ENCODE measurements at places on chromosomes 2 and 18. TPM values are rescaled to one million over a fixed set of nuclear protein-coding genes. Genes with fewer than 3 reads are reported as not detected.
A peak's percentile ranks its signal among the peaks of the same experiment; 100 is the strongest.

- DNase-seq: no peak
- no peak overlapping the region for H3K4me3 ChIP-seq
- no peaks in the 10 kb centered on the region for H3K27me3 ChIP-seq
- H3K36me3 ChIP-seq: peaks cover 8% of the 10 kb centered on the region
These were observed 16.2 kb downstream of the EML4 start for GRCh38 chr2:42185220-42185921.

The KRTCAP3 gene
- total RNA-seq: 3.2 TPM

GRCh38 chr2:9057939-9058761, 54.7 kb upstream of the MBOAT2 start:
- H3K4me1 ChIP-seq: peaks cover 62% of the 10 kb centered on the region
- no peaks in the 10 kb centered on the region for H3K27me3 ChIP-seq
- peaks cover 2% of the 10 kb centered on the region for H3K36me3 ChIP-seq
- H3K27ac ChIP-seq: peak overlapping the region; percentile 83

DNA sequence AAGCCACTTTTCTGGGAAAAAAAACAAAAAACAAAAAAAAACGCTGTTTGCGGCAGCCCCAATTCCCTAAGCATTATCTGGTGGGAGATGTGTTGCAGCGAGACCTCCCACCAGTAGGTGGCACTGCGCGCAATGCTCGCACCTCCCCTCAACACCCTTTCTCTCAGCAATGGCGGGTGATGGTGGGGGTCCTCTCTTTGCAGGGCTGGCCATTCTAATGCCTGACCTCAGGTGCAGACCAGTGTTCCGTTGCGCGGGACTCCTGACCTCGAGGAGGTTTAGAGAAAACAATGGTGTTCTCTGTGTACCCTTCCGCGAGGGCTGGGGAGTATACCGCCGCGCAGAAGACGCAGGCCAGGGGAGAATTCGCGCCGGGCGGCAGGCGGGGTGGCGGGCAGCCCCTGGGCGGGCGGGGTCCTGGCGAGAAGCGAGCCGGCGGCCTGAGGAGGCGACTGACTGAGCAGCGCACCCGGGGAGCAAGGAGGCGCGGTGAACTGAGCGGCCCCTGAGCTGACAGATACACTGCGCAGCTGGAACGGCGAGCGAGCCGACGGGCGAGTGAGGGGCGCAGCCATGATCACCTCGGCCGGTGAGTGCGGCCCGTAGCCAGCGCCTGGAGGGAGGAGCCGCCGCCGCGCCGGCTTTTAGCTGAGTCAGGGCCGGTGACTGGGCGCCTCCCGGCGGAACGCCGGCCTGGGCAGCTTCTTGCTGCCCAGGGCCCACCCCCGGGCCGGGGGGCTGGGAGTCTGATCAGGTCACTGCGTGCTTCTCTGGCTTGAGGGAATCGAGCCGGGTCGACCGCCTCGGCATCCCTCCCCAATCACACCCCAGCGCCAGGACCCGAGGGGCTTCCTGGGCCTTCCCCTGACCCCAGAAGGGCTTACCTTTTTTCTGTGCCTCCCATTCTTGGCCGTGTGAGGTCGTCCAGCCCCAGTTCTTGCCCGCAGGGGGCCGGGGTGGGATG, at the start of gene PSMD1:
Gene PSMD1 (plus strand): TSS at position 415 of the 964 bp plus-strand sequence. CDS start 159 bp downstream, at position 574.
- peaks cover 43% of the 10 kb centered on the region for H3K4me1 ChIP-seq
- peak within 1 kb of the TSS; percentile 94 for H3K4me3 ChIP-seq
- H3K36me3 ChIP-seq: peaks cover 2% of the 10 kb centered on the region
- no peaks in the 10 kb centered on the region for H3K27me3 ChIP-seq
- peak; percentile 97 for DNase-seq

The ANKRD30BL gene
- not detected for total RNA-seq

The KIAA2012 gene
- total RNA-seq: not detected

DNA sequence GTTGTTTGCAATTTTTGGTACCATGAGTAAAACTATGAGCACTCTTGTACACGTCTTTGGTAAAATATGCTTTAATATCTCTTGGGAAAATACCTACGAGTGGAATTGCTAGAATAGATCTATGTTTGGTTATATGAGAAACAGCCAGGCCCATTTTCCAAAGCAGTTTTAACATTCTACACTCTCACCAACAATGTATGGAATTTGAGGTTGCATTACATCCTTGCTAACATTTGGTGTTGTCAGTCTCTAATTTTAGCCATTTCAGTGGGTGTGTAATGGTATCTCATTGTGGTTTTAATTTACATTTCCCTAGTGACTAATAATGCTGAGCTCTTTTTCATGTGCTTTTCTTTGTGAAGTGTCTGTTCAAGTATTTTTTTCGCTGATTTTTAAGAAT, 118.9 kb upstream of the TCF4 start:
- peaks cover 7% of the 10 kb centered on the region for H3K4me1 ChIP-seq
- H3K27ac ChIP-seq: peak overlapping the region; percentile 49
- no peak overlapping the region for H3K4me3 ChIP-seq
- H3K36me3 ChIP-seq: peaks cover 6% of the 10 kb centered on the region
- H3K27me3 ChIP-seq: no peaks in the 10 kb centered on the region

The APOB gene
- 0.21 TPM for total RNA-seq

DNA sequence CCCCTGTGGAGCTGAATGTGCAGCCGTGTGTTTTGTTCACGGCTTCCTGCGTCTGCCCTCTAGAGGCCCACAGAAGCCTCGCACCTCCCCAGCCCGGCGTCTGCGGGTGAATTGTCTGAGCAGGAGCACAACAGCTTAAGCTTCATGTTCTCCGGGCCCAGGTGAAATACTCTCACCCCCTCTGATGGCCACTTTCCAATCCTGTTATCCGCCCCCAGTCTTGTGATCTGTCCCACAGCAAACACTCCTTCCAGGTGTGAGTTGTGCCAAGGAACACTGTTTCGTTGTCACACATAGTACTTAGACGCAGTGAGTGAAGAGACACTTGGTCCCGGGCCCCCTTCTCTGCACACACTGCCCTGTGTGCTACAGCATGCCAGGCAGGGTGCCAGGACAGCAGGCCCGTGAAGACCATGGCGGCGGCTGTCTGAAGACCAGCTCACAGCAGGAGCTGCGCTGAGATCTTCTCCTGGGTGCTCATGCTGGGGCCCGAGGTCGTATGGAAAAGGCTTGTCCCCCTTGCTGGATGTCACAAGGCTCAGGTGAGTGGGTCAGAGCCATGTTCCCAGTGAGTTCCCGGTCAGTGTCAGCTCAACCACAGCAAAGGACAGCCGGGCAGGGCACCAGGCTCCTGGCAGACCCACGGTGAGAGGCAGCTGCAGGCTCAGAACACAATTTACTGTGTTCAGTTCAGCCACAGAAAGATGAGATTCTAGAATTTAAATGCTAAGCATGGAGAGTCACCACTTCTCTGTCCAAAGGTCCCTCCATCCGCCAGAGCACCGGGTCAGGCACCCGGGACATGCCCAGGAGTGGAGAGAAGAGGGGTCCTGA, 6.8 kb upstream of the PXDN start:
- no peak overlapping the region for H3K4me3 ChIP-seq
- H3K4me1 ChIP-seq: peaks cover 13% of the 10 kb centered on the region
- no peak overlapping the region for H3K27ac ChIP-seq

- H3K27me3 ChIP-seq: peaks cover 45% of the 10 kb centered on the region
- H3K4me1 ChIP-seq: no peaks in the 10 kb centered on the region
- no peak overlapping the region for H3K27ac ChIP-seq
- no peaks in the 10 kb centered on the region for H3K36me3 ChIP-seq
- H3K4me3 ChIP-seq: no peak overlapping the region
- no peak for DNase-seq
These were observed 124.9 kb downstream of the ARHGAP15 start for GRCh38 chr2:143254110-143254509.

The HOXD1 gene
- total RNA-seq: not detected

- H3K4me1 ChIP-seq: peaks cover 77% of the 10 kb centered on the region
- H3K27ac ChIP-seq: peak overlapping the region; percentile 96
- H3K36me3 ChIP-seq: no peaks in the 10 kb centered on the region
- no peaks in the 10 kb centered on the region for H3K27me3 ChIP-seq
- H3K4me3 ChIP-seq: peak overlapping the region; percentile 78
These were observed 177.2 kb downstream of the NEDD4L start for GRCh38 chr18:58221060-58221725.

GRCh38 chr2:59096973-59097372, 855.8 kb upstream of the FANCL start:
- no peak for DNase-seq
- no peak overlapping the region for H3K27ac ChIP-seq
- no peaks in the 10 kb centered on the region for H3K4me1 ChIP-seq

DNA sequence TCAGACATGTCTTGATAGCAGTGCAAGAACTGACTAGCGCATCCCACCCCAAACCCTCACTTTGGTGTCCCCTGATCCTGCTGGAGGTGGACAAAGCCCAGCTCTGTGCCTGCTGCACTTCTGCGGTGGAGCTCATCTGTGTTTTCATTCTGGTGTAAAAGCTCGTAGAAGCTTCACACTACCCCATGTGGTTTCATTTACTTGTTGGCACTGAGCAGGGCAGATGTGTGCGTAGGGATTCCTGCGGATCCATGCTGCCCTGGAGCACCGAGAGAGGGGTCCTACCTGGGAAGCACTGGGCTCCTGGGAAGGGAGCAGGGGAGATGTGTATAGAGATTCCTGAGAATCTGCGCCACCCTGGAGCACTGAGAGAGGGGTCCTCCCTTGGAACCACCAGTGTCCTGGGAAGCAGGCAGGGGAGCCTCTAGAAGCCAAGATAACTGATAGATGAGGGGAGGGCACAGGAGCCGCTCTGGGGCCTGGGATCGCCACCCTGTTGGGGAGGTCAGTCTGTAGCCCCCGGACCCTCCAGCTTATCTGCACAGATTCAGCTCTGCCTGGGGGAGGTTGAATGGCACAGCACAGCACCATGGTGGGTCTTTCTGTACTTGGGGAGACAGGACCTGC, 106.9 kb upstream of the OTOS start:
- no peaks in the 10 kb centered on the region for H3K36me3 ChIP-seq
- H3K27me3 ChIP-seq: peaks cover 15% of the 10 kb centered on the region
- H3K4me3 ChIP-seq: no peak overlapping the region
- no peak overlapping the region for H3K27ac ChIP-seq
- H3K4me1 ChIP-seq: peaks cover 40% of the 10 kb centered on the region
